ENCODE measurements at places on chromosomes 16 and 17.

DNA sequence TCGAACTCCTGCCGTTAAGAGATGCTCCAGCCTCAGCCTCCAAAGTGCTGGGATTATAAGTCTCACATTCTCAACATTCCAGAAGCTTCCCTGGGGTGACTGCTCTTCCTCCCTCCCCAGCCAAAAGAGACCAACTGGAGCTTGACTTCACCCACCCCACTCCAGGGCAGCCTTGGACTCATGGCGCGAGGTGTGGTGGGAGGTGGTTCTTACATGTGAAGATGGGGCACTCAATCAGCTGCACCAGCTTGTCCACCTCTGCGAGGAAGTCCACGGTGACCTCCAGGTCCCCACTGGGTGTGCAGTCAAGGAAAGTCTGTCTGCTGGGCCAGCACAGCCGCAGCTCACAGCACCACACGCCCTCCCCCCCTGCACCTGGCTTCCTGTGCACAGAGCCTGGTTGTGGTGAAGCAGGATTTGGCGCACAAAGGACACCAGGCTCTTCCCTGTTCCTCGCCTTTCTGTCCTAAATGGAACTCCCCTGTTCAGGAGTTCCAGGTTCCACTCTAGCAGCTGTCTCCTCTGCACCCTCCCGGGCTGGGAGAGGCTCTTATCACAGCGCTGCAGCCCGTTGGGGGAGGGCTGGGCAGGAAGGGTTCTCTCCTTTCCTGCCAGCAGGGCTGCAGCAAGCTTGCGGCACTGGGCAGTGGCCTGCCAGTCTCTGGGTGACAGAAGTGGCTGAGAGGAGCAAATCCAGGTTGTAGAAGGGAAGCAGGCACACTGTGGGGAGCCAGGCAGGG, 9.6 kb upstream of the MTSS2 start:
- no peak for DNase-seq

DNA sequence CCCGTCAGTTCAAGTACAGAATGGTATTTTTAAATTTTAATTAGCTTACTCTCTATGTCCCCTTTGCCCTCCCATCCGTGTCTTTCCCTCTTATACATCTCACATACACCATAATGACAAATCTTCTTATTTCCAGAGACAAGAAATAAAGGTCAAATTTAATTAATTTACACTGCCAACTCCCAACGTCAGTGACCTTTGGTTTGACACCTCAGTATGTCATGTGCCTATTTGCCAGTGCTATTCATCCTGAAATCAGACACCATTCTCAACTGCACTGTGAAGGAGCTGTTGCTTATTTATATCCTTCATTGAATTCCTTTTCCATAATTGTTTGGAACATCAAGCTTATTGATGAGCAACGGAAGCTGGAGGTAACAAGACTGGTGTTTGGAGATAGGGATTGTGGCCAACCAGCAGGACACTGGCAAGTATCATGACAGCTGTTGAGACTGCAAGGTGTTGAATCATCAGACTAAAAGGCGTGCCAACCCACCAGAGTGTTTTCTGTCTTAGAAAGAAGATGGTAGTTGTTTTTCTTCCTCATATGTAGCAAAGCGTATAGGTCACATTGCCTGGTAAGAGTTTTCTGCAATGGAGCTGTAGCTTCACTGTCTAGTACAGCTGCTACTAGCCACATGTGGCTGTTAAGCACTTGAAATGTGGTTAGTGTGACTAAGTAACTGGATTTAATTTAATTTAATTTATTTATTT, 12.5 kb downstream of the CALCOCO2 start:
- no peak for DNase-seq

GRCh38 chr17:65850486-65850885, 289.0 kb upstream of the AXIN2 start:
- peak; percentile 67 for DNase-seq

GRCh38 chr17:42581744-42582270, 4.3 kb upstream of the PSMC3IP start:
- DNase-seq, result no peak

DNA sequence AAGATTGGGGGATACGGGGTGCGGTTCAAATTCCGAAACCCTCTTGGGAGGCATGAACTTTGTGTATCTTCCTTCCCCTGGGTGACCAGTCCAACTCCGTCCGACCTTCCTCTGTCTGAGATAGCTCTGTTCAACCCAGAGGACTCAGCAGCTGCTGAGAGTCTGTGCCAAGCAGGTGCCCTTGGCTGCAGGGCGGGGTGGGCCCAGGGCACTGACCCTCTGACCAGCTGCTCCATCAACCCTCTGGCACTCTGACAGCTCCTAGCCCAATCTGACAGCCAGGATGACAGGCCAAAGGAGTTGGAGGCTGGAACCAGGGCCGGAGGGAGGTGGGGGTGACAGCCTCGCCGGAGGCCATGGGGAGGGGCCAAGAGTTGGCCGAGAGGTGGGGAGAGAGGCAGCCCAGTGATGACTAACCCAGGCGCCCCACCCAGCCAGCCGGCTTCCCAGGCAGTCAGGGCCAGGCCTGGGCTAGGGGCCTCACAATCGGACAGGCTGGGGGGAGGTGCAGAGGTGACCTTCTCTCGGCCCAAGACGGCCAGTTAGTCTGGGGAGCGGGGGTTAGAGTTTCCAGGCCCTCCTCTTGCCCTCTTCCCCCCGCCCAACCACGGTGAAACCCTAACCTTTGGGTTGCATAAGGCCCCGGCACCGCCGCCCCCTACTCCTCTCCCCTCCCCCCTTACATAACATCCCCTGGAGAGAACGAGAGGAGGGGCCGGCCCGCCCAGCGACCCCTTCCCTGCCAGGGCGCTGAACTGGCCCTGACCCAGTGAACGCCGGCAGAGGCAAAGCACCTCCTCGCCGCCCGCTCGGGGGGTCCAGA, 5.0 kb upstream of the TLCD2 start:
- DNase-seq, result no peak

DNA sequence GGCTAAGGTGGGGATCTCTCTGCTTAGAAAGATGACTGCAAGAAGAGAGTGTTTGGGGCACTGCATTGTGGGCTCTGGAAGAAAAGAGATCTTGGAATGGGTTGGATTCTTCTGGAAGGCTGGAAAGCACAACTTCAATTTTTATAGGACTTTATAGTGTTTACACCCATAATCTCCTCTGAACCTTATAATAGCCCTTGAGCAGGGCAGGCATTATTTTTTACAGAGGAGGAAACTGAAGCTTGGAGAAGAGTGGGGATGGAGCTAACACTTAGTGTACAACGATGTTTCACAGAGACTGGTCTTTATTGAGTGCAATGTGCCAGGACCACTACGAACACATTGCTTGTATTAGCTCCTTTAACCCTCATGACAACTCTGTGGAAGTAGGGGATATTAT, 10.4 kb downstream of the TNS4 start:
- DNase-seq, result no peak

DNA sequence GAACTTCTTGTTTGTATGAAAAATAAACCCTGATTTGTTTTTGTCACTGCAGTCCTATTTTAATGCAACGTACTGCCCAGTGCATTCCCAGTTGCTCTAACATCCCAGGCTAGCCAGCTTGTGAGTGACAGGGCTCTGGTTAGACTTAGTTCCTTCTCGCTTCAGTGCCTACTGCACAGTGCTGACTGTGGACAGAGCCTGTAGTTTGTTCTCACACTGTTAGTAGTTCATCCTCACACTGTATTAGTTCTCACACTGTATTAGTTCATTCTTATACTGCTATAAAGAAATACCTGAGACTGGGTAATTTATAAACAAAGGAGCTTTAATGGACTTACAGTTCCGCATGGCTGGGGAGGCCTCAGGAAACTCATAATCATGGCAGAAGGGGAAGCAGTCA, 116.6 kb upstream of the SALL1 start:
- DNase-seq, result no peak

DNA sequence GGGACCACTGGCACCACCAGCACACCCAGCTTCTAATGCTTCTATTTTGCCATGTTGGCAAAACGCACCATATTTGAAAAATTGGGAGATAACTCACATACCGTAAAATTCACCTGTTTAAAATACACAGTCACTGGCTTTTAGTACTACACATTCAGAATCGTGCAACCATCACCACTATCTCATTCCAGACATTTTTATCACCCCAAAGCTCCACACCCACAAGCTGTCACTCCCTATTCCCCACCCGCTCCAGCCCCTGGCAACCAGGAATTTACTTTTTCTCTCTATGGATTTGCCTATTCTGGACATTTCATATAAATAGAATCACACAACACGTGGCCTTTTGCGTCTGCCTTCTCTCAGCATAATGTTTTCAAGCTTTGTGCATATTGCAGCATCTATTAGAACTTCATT, 25.0 kb downstream of the PPL start:
- DNase-seq, result no peak

DNA sequence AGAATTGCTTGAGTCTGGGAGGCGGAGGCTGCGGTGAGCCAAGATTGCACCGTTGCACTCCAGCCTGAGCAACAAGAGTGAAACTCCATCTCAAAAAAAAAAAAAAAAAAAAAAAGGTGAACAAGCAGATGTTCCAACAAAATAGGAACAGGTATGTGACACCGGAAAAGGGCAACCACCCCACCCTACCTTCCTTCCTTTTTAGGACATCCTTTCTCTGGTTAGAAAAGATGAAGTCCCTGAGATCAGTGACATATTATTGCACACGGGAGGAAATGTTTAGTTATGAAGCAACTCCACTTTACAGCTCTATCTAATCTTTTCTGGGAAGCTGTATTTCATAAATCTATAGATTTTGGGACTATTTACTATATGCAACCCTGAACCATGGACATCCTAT, 114.2 kb upstream of the MON1B start:
- no peak for DNase-seq

DNA sequence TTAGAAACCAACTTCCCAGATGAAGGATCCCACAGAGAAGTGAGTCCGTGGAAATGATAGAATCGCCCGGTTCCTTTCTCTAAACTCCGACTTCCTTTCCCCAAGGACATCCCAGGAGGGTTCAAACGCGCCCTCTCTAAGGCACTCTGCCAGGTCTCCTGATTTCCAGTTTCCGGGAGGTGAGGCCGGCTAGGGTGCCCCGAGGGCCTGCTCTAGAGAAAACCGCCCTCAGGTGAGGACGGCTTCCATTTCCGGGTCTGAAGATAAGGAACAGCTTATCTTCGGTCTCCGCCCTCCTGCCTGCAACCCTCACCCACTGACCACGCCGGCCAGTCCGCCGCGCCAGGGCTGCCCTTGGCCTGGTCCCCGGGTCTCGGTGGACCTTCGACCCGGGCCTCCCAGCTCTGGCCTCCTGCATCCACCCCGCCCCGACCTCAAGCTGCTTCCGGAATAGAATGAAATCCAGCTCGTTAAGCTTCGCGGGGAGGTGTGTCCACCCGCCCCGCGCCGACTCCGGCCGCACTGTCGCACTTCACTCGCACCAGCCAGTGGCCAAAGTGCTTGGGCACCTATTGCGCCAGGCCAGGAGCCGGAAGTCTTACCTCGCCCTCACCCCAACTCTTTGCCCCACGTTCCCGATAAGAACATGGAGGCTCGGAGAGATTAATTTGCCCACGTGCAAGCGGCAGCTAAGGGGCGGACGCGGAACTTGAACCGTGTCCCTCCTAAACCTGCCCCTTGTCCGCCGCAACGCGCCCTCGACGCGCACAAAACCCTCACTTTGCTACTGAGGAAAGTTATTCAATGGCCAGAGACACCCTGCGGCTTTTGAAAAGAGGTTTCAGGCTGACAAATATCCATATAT, 836 bp upstream of the MMP15 start:
- DNase-seq, result no peak

DNA sequence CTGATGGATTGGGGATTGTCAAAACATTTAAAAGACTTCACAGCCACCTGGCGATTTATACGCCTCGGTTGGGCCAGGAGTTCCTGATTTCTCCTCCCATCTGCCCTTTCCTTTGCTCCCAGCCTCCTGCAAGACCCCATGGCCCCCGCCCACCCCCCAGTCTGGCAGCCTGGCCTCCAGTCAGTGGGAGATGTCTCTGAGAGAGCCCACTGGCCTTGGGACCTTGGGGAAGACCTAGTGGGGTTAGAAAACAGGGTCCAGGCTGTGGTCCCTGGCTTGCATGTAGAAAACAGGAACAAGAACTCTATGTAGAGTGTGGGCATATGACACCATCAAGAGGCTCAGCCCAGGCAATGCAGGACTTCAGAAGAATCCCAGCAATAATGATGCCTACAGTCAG, 209.4 kb upstream of the C16orf82 start:
- DNase-seq, result no peak

DNA sequence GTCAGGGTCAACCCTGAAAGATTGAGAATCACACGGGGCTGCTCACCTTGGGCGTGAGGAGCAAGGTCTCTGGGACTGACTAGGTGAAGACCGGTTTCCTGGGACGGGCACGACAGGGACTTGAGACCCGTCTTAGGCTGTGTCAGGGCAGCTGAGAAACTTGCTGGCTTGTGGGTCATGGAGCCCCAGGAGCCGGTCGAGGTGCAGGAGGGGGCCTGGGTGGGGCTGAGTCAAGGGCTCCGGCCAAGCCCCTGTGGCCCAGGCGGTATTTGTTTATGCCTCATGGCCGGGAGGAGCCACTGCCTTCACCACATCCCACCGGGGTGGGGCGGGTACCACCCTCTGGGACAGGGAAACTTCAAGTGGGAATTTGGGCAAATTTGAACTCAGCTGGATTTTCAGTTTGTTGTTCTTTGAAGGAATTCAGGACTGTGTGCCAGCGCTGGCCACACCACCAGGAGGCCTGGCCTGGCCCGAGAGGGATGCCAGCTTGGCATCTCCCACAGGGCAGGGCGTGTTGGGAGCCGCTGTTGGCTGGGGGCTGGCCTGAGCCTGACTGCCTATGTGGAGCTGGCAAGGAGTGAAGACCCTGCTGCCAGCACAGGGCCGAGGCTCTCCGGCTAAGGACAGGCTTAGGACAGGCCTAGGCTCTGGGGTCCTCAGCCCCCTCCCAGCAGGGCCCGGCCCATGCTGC, 116.1 kb downstream of the METRNL start:
- no peak for DNase-seq

- DNase-seq, result no peak
These were observed 6.6 kb downstream of the NHERF2 start for GRCh38 chr16:2033057-2033908.

- peak; percentile 84 for DNase-seq
These were observed 835 bp downstream of the NME4 start for GRCh38 chr16:397736-398332.

DNA sequence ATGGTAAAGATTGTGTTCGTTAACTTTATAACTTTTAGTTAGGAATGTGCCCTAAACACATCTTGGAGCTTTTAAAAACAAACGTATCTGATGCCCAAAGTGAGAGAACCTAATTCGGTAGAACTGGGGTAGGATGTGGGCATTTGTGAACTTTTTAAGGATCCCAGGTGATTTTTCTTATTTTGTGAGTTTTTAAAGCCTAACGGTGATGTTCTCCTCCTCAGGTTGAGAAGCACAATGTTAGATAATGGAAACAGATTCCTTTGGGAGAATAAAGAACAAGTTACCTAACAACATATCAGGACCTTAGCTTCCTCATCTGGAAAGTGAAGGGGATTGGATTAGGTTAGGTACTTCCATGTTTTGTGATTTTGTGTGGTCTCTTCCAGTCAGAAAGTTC, 687 bp downstream of the SAP30BP start:
- DNase-seq, result no peak

GRCh38 chr17:58303971-58304749, 23.4 kb upstream of the MPO start:
- DNase-seq, result peak; percentile 86

- no peak for DNase-seq
These were observed 772 bp downstream of the CHD3 start for GRCh38 chr17:7889166-7889955.

GRCh38 chr17:82677353-82677925, 21.1 kb downstream of the RAB40B start:
- DNase-seq, result no peak
